ENCODE measurements at places on chromosomes 4 and X.
A peak's percentile ranks its signal among the peaks of the same experiment; 100 is the strongest.

- no peak for DNase-seq
Observed at GRCh38 chr4:160836431-160836830, 1327.4 kb downstream of the FSTL5 start.

DNA sequence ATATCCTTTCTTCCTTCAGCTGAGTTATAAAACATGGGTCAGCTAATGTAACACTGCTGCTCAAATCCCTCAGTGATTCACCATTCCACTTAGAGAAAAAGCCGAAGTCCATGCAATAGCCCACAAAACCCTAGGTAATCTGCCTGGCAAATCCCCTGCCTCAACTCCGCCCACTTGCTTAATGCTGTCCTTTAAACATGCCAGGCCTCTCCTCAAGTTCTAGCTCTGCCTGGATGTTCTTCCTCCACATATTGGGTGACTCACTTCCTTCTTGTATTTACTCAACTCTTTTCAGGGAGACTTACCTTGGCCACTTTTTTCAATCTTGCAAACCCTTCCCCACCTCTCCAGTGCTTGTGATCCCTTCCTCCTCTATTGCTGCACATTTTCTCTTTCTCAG lies 89.8 kb downstream of the EMCN start:
- DNase-seq = no peak

DNA sequence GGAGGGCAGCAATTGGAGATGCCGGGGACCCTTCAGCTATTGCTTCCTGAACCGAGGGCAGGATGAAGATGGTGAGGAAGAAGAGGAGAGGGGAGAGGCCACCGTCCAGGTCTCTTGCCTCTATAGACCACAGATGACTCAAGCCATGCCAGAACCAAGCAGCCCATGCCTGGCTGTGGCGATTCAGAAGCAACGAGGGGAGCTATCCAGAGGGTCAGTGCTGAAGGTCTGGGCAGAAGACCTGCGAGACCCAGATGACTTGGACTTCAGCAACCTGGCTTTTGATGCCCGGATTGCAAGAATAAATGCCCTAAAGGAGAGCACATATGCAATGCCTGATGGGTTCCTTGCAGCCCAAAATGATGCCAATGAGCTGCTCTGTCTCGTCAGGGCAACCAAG lies 70.2 kb upstream of the PRPS2 start:
- DNase-seq = no peak

- no peak for DNase-seq
Observed at GRCh38 chrX:31604629-31605221, 532.9 kb upstream of the FTHL17 start.

- no peak for DNase-seq
Observed at GRCh38 chr4:47737326-47737725, 100.5 kb downstream of the CORIN start.

DNA sequence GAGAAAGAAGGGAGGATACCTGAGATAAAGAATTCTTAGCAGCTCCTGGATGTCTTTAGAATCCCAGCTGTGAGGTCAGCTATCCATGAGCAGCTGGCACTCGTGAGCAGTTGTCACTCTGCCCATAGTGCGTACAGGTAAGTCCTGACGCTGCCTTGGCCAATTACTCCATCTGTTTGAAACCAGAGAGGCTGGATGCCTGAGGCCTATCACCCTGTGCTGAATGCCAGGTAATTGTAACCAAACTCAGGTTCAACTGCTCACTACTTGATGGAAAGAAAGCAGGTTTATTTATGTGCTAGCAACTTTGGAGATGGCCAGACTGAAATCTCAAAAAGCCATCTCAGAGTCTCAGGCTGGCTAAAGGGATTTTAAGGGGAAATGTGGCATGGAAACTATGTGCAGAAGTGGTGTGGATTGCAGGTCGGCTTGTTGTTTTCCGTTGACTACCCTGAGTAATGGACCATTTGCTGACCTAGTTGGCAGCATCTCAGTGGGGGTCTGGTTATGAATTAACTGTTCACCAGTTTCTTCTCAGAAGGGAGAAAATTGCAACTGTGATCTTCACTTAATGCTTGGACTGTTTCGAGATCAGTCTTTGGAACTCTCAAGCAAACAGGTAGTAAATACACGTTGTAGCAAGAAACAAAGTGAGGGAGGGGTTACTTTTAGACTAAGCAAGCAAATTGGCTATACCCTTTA lies 1614.0 kb upstream of the PCDH10 start:
- no peak for DNase-seq

DNA sequence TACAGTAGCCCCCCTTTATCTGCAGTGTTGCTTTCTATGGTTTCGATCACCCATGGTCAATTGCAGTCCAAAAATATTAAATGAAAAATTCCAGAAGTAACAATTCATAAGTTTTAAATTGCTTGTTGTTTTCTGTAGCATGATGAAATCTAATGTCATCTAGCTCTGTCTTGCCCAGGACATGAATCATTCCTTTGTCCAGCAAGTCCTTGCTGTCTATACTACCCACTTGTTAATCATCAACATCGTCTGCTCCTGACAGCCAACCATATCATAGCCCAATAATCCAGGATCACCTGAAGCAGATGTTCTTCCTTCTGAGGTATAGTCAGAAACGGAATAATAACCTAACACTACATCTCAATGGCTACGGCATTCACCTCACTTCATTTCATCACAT lies 79.8 kb downstream of the ADAMTS3 start:
- no peak for DNase-seq

- peak; percentile 25 for DNase-seq
Observed at GRCh38 chr4:153466949-153467896, 1.1 kb downstream of the TMEM131L start.

DNA sequence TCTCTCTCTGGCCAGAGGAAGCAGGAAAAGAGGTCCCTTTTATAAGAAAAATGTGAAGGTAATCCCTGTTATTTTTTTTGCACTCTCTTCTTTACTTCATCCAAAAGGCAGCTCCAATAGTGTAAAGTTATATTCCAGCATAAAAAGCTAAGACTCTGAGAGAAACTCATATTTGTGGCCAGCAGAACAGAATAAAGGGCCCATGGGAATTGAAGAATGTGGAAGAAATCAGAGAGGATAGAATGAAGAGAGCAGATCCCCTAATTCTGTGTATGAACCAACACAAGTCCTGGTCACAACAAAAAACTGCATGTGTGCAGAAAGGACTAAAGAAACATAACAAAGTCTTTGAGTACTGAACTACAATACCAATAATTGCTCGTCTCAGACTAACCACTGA lies 22.3 kb downstream of the RPS6KA6 start:
- DNase-seq = no peak

- DNase-seq = no peak
Observed at GRCh38 chr4:102439236-102439614, 61.9 kb upstream of the NFKB1 start.

DNA sequence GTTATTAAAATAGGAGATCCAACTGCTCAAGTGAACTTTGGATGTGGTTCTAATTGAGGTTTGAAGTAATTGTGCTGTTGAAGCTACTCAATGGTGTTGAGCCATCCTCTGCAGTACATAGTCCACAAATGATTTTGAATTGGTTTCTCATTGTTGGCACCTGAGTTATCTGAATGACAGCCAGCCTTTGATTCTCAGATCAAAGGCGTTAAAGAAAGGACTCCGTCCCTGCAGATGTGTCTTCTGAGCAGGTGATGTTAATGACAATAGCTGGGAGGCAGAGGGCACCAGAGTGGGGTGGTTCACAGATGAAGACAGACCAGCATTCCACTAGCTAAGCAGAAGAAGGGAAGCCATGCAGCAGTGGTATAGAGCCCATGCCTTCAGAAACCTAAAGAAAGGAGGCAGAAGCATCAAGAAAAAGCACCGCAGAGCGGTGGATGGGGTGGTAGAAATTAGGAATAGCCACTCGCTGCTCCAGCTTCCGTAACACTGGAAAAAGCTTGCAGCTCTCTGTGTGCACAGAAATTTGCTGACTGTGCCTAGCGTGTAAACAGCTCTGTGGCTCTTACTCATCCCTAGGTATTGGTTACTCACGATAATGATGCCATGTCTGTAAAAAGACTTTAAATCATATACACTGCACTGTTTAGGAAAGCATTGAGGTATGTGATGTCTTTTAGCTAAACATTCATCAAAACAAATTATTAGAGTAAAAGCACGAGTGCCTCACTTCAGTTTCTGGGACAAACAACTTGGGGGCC lies 79.2 kb upstream of the CLCN4 start:
- DNase-seq = no peak

DNA sequence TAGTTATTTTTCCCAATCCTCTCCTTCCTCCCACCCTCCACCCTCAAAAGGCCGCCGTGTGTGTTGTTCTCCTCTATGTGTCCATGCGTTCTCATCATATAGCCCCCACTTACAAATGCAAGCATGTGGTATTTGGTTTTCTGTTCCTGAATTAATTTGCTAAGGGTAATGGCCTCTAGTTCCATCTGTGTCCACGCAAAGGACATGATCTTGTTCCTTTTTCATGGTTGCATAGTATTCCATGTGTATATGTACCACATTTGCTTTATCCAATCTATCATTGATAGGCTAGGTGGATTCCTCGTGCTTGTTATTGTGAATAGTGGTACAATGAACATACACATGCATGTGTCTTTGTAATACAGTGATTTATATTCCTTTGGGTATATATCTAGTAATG lies 1193.7 kb downstream of the RPA4 start:
- DNase-seq = no peak

DNA sequence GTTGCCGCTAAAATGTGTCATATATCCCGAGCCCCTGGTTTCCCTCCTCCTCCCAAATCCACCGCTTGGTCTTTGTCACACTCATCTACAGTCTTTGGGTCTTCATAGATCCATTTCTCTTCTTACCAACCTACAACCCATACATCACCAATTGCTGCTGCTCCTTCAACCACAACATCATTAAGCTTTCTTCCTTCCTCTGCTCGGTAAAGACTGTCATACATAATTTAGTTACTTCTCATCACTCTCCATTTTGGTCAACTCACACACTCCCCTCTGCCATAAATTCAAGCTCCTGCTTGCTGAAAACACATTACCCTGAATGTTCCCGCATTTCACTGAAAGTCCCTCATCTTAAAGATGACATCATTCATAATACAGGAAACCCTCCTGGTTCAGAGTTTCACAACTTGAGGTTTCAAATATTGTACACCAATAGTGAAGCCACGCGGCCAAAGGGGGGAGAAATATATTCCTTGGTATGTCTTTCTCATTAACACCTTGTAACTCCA lies 1.7 kb upstream of the DCTD start:
- DNase-seq = no peak

DNA sequence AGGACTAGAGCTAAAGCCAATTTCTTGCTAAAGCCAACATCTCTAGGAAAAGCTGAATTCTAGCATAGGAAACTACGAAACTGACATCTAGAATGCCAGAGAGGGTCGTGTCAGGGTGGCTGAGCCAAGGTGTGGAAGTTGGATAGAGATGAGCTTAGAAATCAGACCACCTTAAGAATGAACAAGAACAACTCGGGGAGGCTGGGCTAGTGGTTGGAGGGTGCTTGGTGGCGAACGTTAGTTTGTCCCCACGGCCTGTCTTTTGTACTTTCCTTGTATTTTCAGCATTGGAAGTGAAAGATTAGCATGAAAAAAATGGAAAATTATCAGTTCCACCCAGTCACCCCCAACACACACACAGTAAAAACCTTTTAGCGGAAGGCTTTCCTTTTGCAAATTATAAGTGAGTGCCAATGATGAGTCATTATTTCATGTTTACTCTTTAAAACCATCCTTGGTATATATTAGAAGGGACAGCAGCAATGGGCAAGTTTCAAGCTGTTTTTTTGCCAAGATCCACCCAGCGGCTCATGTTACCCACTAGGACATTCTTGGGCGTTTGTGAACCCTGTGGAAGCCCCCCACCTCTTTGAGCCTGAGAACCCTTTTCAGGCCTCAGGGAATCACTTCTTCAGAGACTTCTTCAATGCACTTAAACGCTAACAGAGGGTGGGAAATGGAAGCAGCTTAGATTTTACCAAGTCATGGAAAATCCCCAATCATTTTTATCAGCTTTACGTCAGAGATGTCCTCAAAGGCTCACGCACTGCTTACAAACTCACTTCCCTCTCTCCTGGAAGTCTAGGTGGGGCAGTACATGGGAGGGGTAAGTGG lies 4.9 kb upstream of the PPEF1 start:
- DNase-seq = no peak

DNA sequence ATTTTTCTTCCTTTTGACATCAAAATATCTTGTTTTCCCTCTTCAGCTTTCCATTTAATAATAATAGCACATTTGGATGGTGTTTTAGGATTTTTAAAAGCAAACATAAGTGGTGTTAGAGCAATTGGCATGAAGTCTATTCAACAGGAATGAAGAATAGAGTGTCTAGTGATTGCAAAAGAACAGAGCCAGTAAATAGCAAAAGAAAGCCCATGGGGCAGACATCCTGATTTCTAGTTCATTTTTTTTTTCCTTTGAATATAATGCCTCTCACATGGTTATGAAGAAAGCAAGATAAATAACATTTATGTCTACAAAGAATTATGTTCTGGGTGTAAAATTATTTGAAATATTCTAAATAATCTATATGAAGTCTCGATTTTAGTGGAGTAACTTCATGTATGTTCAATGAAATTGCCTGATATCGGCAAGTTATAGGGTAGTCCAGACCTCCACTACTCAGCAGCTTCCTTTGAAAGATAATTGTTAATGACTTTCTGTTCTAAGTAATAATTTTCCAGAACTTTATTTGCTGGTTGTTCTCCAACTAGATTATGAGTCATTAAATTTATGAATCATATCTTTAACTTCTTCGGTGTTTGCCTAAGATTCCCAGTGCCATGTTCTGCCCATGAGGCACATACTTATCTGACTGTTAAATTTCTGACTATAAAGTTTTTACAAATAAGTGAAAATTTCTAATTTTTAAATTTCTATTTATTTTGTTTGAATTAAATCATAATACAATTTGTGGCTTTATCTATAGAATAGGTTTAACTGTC lies 587.9 kb downstream of the TLL1 start:
- no peak for DNase-seq

GRCh38 chrX:3299636-3300035 lies 46.8 kb downstream of the MXRA5 start:
- no peak for DNase-seq

- DNase-seq = no peak
Observed at GRCh38 chrX:41779030-41779564, 55.1 kb downstream of the GPR82 start.

DNA sequence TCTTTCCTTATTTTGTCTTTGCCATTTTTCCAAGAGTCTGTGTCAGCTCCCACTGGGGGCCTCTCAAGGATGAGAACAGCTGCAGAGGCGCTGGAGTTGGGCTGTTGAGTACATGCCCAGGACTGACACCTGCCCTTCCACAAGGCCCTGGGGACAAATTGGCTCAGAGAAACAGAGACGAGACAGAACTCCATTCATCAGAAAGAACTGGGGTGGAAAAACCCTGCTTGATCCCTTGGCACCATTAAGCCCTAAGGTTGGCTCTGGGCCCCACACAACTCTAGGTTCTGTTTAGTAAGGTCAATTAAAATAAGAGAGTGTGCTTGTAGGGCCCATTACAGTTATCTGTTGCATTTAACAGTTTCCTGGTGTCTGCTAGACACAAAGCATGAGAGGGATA lies 63.6 kb downstream of the DCX start:
- no peak for DNase-seq

- no peak for DNase-seq
Observed at GRCh38 chr4:111274486-111274885, 651.6 kb upstream of the PITX2 start.

- no peak for DNase-seq
Observed at GRCh38 chr4:176833400-176834175, 40.9 kb upstream of the VEGFC start.

- DNase-seq = no peak
Observed at GRCh38 chr4:3834186-3834662, 68.0 kb downstream of the ADRA2C start.

All from stimulated activated CD8-positive, alpha-beta memory T cell treated with anti-CD3 and anti-CD28 coated beads, Interleukin-4, amount 100 ng/mL, for 24 hours (primary cell).